Cardiac ventricle fibroblast (primary cell): ENCODE measurements at places on chromosomes 11 and 22. TPM values are rescaled to one million over a fixed set of nuclear protein-coding genes. Genes with fewer than 3 reads are reported as not detected.

The GAS2 gene
- total RNA-seq, result 0.64 and 0.94 TPM in 2 replicates

The SYCE3 gene
- 3.5 TPM in 1 of 2 replicates, not detected in the other for total RNA-seq

The MCAM gene
- 153 and 177 TPM in 2 replicates for total RNA-seq

The SLC17A6 gene
- not detected in 2 replicates for total RNA-seq

The KCNQ1OT1 gene
- total RNA-seq, result 1.1 and 1.3 TPM in 2 replicates

The AMOTL1 gene
- 35.2 and 37.8 TPM in 2 replicates for total RNA-seq

The NRGN gene
- 0.39 TPM in 1 of 2 replicates, not detected in the other for total RNA-seq

The ADM2 gene
- total RNA-seq, result 2.0 and 9.4 TPM in 2 replicates

The FAT3 gene
- total RNA-seq, result 0.05 and 0.06 TPM in 2 replicates

The C22orf31 gene
- total RNA-seq, result not detected in 2 replicates

The OR52H1 gene
- total RNA-seq, result not detected in 2 replicates

The SCGB1A1 gene
- total RNA-seq, result not detected in 2 replicates

The TRIM49D1 gene
- total RNA-seq, result not detected in 2 replicates

The FOLR2 gene
- not detected in 2 replicates for total RNA-seq

The KCNJ1 gene
- total RNA-seq, result not detected in 2 replicates

The OR2AG1 gene
- total RNA-seq, result not detected in 2 replicates

The DDB1 gene
- 217 and 223 TPM in 2 replicates for total RNA-seq

The B4GALNT4 gene
- 5.1 and 8.8 TPM in 2 replicates for total RNA-seq

The ME3 gene
- total RNA-seq, result 22.0 and 25.9 TPM in 2 replicates

The TREH gene
- not detected in 2 replicates for total RNA-seq

The PDE3B gene
- total RNA-seq, result 4.4 and 4.7 TPM in 2 replicates

The SLC22A12 gene
- total RNA-seq, result not detected in 2 replicates

The HEPN1 gene
- total RNA-seq, result not detected in 2 replicates

The GRM5 gene
- total RNA-seq, result not detected in 2 replicates

The FXYD6 gene
- total RNA-seq, result 3.1 and 3.7 TPM in 2 replicates

The OR10D3 gene
- total RNA-seq, result not detected in 2 replicates

The ALG8 gene
- total RNA-seq, result 24.2 and 28.5 TPM in 2 replicates

The CHORDC1 gene
- 30.6 and 33.9 TPM in 2 replicates for total RNA-seq

The PIWIL4 gene
- total RNA-seq, result 1.4 and 3.4 TPM in 2 replicates

The HIC2 gene
- total RNA-seq, result 1.7 and 2.0 TPM in 2 replicates

The CNTN5 gene
- 0.05 and 0.19 TPM in 2 replicates for total RNA-seq

The OR52N4 gene
- total RNA-seq, result not detected in 2 replicates

The POU2AF3 gene
- total RNA-seq, result not detected in 2 replicates

The OR52E8 gene
- not detected in 2 replicates for total RNA-seq

The POLD4 gene
- total RNA-seq, result 91.0 and 113 TPM in 2 replicates

The CHRNA10 gene
- not detected in 2 replicates for total RNA-seq

The TBX1 gene
- total RNA-seq, result not detected in 2 replicates

The YPEL4 gene
- total RNA-seq, result 2.5 and 3.2 TPM in 2 replicates
